Central memory CD4-positive, alpha-beta T cell (primary cell): ENCODE measurements at places on chromosomes 7 and 10.

DNA sequence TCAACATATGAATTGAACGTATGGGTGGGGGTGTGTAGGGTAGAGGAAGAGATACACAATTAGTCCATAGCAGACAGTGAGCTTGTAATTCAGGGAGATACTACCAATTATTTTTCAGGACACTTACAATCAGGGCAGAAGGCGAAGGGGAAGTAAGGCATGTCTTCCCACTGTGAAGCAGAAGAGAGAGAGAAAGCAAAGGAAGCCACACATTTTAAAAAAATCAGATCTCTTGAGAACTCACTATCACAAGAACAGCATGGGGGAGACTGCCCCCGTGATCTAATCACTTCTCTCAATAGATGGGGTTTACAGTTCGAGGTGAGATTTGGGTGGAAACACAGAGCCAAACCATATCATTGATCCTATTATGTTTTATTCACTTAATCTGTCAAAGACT, 116.4 kb upstream of the RPA3 start:
- no peak for DNase-seq

GRCh38 chr7:1856161-1856887, 186.2 kb downstream of the ELFN1 start:
- no peak for DNase-seq

GRCh38 chr10:86311906-86312305, 54.7 kb downstream of the GRID1 start:
- no peak for DNase-seq

- DNase-seq = no peak
These were observed 225.2 kb upstream of the FZD1 start for GRCh38 chr7:91039033-91039432.

DNA sequence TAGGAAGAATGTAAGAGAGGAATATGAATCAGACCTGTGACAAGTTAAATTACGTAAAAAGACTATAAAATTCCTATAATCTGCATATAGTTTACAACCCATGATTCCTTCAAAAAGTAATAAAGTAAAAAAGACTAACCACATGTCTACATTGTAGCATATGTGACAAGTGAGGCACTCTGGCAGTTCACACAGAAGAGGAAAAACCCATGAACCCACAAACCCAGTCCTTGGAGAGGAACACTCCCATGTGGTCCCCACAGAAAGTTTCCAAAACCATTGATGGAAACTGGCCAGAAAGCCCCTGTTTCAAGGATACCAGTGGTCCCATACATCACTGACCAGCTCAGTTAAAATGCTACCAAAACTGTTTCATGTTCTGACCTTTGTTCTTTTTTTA, 15.7 kb downstream of the KDM7A start:
- DNase-seq = no peak

DNA sequence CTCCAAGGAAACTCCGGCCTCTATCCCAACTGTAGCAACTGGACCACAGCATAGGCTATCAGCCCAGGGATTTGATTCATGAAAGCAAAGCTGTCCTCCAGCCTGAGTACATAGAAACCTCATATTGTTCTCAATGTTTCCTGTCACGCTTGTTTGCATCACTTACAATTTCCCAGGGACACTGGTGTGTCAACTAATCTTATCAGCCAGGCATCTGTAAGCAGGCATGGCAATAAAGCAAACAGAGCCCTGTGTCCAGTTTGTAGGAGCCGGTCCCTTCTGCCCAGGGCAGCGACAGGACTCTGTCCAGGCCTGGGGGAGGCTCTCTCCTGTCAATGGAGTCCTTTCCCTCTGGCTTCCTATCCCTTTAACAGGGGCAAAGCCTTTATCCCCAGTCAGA, 23.0 kb upstream of the CDHR3 start:
- no peak for DNase-seq

DNA sequence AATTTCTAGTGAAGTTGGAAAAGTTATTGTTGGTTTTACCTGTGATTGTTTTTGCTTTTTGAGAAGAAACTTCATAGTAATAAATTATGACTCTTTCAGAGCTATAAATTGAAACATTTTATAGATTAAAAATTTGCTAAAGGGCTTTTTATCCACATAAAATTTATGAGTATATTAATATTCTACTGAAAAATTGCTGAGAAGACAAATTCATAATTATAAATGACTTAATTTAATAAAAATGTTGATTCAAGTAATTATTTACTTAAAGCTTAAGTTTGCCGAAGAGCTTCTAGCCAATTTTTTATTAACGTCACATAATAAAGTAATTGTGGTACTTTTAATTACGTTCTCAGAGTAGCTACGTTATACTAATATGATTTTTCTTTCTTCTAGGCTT, 761.7 kb downstream of the DNAJB9 start:
- no peak for DNase-seq
